ENCODE measurements at places on chromosomes 2 and 18. TPM values are rescaled to one million over a fixed set of nuclear protein-coding genes. Genes with fewer than 3 reads are reported as not detected.

GRCh38 chr2:62343636-62344337 is 147.9 kb downstream of the B3GNT2 start:
- peak; percentile 19 for ATAC-seq

- ATAC-seq: no peak
Observed at GRCh38 chr2:74130211-74130995, 17.3 kb downstream of the BOLA3 start.

- ATAC-seq: no peak
Observed at GRCh38 chr18:34358923-34359322, 134.2 kb upstream of the NOL4 start.

- ATAC-seq: no peak
Observed at GRCh38 chr2:193518041-193518817, 1323.5 kb upstream of the TMEFF2 start.

- ATAC-seq: no peak
Observed at GRCh38 chr2:223101340-223102039, 49.5 kb downstream of the KCNE4 start.

- ATAC-seq: no peak
Observed at GRCh38 chr2:57432528-57432927, 614.1 kb upstream of the VRK2 start.

DNA sequence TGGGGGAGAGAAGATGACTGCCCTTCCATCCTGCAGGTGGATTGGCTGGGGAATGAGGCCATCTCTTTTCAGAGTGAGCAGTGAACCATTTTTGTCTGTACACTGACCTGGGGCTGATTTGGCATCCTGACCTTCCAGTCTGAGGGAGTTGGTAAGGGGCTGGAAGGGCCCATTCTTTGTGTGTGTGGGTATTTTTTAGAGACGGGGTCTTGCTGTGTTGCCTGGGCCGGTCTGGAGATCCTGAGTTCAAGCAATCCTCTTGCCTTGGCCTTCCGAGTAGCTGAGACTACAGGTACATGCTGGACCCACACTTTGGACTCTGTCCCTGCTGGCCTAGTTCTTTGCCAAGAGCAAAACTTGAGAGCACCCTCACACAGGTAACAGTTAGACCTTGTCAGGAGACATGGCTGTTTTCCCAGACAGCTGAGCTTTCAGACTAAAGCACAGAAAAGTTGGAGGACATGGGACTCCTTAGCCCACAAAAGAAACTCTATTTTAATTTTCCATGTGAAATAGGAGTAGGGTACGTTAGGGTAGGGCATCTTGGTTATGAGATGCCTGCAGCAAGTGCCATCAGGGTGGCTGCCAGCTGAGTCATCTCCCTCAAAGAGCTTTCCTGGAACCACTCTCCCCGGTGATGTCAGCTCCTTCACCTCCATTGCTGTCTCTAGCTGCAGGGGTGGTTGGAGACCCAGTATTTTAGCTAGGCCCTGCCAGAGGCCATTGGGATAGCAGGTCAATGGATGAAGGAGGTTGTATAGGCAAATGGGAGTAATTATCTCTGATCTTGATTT is 60.7 kb downstream of the DGKD start:
- peak; percentile 70 for ATAC-seq

DNA sequence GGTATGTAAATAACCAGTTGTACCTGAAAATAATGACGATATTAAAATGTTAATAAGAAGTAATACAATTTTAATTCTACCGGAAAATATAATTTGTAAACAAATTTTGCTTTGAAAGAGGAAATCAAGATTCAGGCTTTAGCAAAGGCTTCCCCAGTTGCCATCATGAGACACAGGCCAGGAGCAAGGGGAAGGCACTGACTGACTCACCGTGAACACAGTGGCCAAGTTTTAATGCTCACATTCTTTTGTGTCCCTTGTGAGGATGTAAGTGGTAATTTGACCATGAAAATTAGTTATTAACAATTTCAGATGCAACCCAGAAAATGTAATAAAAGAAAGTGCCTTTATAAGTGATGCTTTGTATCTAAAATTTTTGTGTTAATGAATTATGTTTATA is 164.1 kb downstream of the GREB1L start:
- no peak for ATAC-seq

The TSN gene
- 80.7 TPM for total RNA-seq

The RPRM gene
- not detected for total RNA-seq

The CPLX4 gene
- not detected for total RNA-seq

The COQ10B gene
- total RNA-seq: 20.1 TPM

The PPP1R1C gene
- not detected for total RNA-seq
